Fibroblast of mammary gland (primary cell): ENCODE measurements at places on chromosomes 3 and 15.

DNA sequence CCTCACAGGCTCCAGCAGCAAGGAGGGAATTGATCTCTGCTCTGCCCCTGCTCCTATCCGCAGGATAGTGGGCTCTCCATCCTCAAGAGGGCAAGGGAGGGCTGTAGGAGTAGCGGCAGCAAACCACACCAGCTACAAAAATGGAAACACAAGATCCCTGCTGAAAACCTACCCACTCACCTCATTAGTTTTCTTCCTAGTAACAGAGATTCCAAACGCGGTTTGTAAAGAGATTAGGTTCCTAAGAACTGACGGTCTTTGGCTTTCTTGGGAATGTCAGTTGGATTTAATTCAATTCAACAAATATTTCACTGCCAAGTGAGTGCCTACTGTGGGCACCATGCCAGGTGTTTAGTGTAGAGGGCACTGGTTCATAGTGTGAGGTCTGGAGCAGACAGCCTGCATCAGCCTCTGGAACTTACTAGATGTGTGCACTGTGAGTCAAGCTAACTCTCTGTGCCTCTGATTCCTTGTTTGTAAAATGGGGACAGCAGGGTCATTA, 84.7 kb downstream of the MRPL46 start:
- DNase-seq: no peak

DNA sequence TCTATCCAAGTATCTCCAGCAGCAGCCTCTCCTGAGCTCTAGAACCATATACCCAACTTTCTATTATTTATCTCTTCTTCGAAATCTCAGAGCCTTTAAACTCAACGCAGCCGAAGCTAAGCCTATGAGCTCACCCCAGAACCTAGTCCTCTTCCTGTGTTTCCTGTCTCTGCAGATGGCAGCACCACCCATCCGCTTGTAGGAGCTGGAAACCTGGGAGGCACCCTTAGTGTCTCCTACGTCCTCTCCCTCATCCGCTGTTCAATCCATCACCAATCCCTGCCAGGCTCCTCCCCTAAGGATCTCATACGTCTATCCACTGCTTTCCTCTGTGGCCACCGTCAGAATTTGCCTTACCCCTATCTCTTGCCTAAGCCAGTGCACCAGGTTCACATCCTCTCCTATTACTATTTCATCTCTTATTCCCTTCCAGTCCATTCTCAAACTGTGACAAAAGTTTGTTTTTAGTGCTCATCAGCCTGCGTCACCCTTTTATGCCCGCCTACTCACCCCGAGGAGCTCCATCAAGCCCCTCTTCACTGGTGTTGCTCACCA, 9.6 kb downstream of the VGLL4 start:
- peak; percentile 59 for DNase-seq

DNA sequence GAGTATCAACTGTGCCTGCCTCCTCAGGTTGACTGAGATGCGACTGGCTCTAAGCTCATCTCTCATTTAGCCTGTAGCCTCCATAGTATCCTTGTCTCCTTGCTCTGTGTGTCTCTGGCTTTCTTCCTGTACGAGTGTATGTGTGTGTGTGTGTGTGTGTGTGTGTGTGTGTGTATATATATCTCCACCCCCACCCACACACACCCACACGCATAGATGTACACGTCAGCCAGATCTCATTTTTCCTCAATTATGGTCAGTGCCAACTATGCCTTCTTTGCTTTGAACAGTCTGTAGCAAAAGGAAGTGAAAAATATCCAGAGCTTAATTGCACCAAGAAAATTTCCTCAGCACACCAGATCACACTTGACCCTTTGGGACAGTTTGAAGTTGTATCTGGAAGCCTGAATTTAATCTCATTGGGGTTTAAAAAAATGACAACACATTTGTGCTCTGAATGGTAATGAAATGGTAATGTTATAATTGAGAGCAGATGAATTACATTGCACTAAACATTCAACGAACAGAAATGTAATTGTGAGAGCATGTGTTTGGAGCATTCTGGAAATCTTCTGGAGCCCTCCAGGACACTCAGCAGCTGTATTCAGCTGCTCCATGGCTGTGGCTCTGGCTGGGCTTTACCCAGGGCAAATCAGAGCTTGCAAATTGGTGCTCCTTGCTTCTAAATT, 63.6 kb downstream of the RYR3 start:
- peak; percentile 2 for DNase-seq

DNA sequence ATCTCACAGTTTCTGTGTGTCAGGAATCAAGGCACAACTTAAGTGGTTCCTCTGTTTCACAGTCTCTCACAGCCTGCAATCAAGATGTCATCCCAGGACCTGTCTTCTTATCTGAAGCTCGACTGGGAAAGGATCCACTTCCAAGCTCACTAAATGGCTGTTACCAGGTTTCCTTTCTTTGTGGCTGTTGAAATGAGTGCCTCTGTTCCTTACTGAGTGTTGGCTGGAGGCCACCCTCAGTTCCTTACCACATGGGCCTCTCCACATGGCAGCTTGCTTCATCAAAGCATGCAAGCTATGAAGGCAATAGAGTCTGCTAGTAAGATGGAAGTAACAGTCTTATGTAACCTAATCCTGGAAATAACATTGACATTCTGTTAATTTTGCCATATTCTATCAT, 174.0 kb downstream of the ERC2 start:
- no peak for DNase-seq

- DNase-seq: no peak
Observed at GRCh38 chr3:172875039-172875438, 124.5 kb downstream of the ECT2 start.

DNA sequence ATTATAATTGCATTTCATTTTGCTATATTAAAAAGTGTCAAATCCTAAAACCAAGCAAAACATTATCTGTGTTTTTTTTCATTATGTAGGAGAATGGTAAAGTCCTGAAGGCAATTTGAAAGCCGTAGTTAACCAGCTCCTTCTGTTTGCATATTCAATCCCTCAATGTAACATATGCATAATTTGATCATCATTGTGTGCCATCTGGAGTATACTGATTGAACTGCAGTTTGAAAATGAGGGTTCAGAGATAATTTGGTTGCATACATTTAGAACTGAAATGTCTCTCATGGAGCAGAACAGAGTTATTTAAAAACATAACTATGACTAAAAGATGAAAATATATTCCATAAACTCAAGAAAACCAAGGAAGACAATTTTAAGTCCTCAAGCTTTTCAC, 518.6 kb downstream of the GBE1 start:
- peak; percentile 32 for DNase-seq
